ENCODE measurements at places on chromosomes 16 and 17. TPM values are rescaled to one million over a fixed set of nuclear protein-coding genes. Genes with fewer than 3 reads are reported as not detected.

DNA sequence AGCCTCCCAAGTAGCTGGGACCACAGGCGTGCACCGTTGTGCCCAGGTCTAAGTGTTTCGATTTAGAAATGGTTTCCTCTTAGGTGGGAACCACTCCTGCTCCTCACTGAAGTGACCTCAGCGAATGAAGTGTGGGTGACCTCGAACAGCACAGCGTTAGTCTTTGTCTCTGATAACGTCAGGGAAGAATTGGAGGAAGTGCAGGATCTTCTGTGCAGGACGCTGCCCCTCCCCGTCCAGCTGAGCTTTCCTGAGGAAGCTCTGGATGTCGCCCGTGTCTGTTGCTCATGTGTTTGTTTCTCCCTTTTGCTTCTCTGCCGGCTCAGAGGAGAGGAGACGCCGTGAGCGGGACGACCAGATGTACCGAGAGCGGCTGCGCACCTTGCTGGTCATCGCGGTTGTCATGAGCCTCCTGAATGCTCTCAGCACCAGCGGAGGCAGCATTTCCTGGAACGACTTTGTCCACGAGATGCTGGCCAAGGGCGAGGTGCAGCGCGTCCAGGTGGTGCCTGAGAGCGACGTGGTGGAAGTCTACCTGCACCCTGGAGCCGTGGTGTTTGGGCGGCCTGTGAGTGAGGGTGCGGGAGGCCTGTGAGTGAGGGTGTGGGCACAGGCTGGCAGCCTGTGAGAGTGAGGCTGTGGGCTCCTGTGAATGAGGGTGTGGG is 15.6 kb downstream of the SPG7 start:
- DNase-seq: no peak

- no peak for DNase-seq
Observed at GRCh38 chr17:13044572-13045065, 26.8 kb upstream of the ELAC2 start.

- no peak for DNase-seq
Observed at GRCh38 chr17:8046929-8047768, 8.3 kb downstream of the ALOX15B start.

- no peak for DNase-seq
Observed at GRCh38 chr16:73031155-73031866, 16.6 kb downstream of the ZFHX3 start.

DNA sequence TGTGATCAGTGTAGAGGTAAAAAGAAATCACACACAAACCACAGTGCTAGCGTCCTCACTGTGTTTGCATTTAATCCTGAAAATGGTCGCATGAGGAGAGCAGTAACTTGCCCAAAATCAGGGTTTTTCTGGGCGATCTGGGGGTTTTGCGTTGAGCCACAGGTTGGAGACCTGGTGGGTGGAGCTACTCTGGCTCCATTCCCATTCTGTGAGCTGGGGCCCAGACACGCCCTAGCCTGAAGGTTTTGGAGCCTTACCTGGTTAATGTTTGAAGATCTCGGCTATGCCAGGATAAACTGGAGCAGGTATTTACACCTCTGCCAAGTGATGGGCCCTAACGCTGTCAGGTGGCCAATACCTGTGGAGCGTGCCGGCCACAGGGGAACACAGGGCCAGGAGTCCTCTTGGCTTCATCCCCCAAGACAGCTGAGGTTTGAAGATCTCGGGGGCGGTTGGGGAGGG is 48.4 kb downstream of the MPRIP start:
- no peak for DNase-seq

- no peak for DNase-seq
Observed at GRCh38 chr16:10978871-10979446, 34.6 kb downstream of the CLEC16A start.

DNA sequence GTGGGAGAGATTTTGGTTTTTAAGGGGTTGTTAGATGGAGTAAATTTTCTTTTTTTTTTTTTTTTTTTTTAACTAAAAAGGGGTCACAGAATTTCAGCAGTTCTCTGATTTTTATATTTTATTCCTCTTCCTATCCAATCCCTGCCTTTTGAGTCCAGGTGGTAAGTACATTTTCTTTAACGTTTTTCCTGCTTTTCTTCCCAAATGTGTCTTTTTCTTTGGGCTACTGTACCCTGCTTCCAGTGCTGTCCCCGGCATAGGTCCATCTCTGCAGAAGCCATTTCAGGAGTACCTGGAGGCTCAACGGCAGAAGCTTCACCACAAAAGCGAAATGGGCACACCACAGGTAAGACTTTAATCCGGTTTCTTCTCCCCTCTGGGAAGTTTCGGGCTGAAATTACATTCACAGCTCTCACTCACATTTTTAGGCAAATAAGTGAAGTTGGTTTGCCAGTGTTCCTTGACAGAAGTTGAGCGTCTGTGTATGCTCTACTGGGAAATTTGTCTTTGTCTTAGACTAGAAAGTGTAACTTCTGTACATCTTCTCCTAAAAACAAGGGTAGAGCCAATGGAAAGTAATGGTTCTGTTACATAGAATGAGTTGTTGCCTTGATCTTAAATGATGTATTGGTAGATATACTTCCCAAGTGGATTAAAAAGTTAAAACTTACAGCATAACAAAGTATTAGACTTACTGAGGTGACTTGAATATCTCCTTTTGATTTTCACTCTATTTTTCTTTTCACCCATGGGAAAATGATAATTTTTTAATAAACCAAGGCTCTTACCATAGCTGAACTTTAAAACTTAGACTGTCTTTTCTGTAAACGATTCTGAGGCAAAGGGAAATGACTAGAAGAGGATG is 54.5 kb downstream of the TUBD1 start:
- DNase-seq: no peak

- peak; percentile 17 for DNase-seq
Observed at GRCh38 chr17:48025904-48026501, 11.6 kb downstream of the COPZ2 start.

- no peak for DNase-seq
Observed at GRCh38 chr16:58013201-58013956, 12.2 kb downstream of the USB1 start.

- no peak for DNase-seq
Observed at GRCh38 chr16:17313085-17313611, 157.6 kb downstream of the XYLT1 start.

GRCh38 chr17:2192367-2193057 is 111.1 kb downstream of the SMG6 start:
- DNase-seq: no peak

Gene PKMYT1
- 5.9 TPM for total RNA-seq

Gene EVPLL
- total RNA-seq: not detected

Gene ZG16
- total RNA-seq: not detected

Gene TMEM114
- not detected for total RNA-seq
